ENCODE measurements at places on chromosomes 3 and 15.

DNA sequence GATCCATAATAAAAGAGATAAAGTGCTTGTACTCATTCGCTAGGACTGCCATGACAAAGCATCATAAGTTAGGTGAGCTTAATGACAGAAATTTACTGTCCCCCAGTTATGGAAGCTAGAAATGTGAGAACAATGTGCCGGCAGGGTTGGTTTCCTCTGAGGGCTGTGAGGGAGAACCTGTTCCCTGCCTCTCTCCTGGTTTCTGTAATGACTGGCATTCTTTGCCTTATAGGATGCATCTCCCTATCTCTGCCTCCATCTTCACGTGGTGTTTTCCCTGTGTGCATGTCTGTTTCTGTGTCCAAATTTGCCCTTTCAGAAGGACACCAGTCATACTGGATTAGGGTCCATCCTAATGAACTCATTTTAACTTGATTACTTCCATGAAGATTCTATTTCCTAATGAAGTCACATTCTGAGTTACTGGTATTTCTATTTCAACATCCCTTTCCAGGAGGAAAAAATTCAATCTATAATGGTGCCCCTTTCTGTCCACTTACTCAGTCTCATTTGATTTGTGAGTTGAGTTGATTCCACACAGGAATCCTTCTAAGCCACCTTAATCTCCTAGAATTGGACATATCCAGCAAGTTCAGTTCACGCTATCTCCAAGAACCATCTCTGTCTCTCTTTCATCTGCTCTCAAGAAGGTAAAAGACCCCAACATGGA, 71.2 kb upstream of the LIPC start:
- DNase-seq = no peak

DNA sequence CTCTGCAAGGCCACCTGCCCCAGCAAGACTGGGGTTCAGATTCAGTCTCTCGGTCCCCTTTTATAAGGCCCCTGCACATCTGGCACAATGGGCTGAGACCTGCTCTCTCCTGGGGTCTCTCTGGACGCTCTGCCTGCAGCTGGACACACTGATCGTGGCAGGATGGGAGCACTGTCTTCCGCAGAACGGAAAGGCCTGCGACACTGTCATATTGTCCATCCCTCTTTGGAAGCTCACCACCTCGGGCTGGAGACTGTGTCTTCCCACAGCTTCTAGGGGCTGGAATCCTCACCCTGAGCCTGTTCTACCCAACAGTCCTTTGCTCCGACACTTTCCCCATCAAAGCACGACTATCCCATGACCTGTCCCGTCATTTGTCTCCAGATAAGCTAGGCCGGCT, 11.5 kb upstream of the IGDCC4 start:
- DNase-seq = no peak

- DNase-seq = no peak
Measured at GRCh38 chr3:45509768-45510129, 84.8 kb upstream of the LIMD1 start.

GRCh38 chr15:92822216-92823144, 77.6 kb upstream of the CHD2 start:
- no peak for DNase-seq

GRCh38 chr3:13528217-13528867, 20.6 kb upstream of the FBLN2 start:
- DNase-seq = no peak

GRCh38 chr15:34258151-34258550, 33.3 kb downstream of the EMC4 start:
- DNase-seq = no peak

DNA sequence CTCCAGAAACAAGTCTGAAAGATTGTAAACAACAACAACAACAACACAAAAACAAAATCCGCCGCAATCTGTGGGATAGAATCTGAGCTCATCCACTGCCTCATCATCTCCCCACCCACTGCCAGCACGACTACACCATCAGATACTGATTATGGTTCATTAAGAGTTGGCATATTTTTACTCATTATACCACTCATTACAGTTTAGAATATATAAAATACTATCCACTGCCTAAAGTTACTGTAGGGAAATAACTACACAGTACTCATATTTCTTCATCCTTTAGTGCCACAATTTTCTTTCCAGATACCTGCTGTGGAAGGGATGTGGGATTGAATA, 152.5 kb upstream of the PEX5L start:
- no peak for DNase-seq

DNA sequence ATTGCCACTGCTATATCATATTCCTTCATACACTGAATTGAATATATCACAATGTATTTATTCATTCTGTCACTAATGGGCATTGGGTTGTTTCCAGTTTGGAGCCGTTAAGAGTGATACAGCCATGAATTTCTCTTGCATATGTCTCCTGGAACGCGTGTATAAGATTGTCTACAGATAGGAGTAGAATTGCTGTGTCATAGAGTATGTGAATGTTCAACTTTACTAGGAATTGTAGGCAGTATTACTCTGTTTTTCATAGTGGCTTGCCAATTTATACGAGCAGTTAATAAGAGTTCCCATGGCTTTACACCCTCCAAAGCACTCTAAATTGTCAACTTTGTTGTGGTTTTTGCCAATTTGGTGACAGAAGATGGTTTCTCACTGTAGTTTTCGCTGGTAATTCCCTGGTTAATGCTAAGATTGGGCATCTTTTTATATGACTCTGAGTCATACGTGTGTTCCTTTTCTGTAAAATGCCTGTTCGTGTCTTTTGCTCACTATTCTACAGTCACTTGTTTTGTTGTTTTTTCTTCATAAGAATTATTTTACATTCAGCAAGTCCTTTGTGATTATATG, 136.1 kb upstream of the LIPC start:
- DNase-seq = no peak

DNA sequence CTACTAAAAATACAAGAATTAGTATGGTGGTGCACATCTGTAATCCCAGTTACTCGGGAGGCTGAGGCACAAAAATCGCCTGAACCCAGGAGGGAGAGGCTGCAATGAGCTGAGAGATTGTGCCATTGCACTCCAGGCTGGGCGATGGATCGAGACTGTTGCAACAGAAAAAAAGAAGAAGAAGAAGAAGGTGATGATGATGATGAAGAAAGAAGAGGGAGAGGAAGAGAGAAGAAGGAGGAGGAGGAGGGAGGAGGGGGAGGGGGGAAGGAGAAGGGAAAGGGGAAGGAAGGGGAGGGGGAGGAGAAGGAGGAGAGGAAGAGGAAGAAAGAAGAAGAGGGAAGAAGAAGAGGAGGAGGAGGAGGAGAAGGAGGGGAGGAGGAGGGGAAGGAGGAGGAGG, 33.2 kb upstream of the ZNF710 start:
- DNase-seq = no peak

- no peak for DNase-seq
Measured at GRCh38 chr3:24722087-24722486, 227.4 kb upstream of the THRB start.

- no peak for DNase-seq
Measured at GRCh38 chr3:194586836-194587235, 46.4 kb downstream of the TMEM44 start.

GRCh38 chr15:61639491-61639890, 410.4 kb upstream of the RORA start:
- DNase-seq = no peak

- DNase-seq = no peak
Measured at GRCh38 chr15:100981086-100981485, 61.9 kb downstream of the LRRK1 start.

GRCh38 chr3:150079029-150079739, 108.5 kb upstream of the PFN2 start:
- DNase-seq = no peak

DNA sequence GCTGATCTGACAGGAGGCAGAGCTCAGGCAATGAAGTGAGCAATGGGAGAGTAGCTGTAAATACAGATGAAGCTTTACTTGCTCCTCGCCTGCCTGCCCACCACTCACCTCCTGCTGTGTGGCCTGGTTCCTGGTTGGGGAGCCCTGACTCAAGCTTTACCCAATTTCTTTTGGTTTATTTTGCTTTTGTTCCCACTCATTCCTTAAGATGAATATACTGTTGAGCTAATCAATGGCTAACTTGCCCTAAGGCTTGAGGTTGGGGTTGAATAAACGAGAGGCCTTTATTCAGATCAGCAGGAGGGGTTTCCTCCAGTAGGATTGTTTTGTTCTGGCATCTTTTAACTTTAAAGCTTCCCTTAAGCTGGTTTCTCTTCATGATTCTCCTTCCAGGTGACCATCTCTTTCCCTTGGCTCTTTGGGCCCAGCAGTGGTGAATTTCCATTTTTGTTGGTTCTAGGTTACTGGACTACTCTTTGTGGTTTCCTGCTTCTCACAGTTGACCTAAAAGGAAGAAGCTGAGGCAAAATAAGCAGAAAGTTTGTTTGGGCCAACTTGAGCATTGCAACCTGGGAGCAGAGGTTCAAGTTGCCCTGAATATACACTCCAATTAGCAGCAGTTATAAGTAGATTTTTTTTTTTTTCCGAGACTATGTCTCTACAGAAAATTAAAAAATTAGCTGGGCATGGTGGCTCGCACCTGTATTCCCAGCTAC, 44.4 kb downstream of the STARD9 start:
- no peak for DNase-seq

DNA sequence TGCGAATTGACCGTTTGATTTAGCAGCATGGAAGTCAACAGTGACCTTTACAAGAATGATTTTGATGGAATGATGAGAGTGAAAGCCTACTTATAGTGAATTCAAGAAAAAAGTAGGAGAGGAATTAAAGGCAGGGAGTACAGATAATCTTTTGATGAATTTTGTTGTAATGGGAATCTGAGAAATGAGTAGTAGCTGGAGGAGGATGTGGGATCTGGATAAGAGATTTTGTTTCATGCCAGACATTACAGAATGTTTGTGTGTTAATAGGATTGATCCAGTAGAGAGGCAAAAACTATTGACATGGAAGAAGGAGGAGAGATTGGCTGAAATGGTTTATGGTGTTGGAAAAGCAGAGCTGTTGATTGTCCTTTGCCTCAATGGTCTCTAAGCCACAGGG, 17.4 kb upstream of the ZNF609 start:
- no peak for DNase-seq

GRCh38 chr3:65351753-65352152, 664.0 kb upstream of the ADAMTS9 start:
- no peak for DNase-seq
